Stimulated activated CD4-positive, alpha-beta T cell treated with anti-CD3 and anti-CD28 coated beads, Interleukin-4, amount 100 ng/mL, for 24 hours (primary cell): ENCODE measurements at places on chromosomes 7 and 10.

GRCh38 chr7:70288781-70289456 lies 690.6 kb downstream of the AUTS2 start:
- no peak for DNase-seq

DNA sequence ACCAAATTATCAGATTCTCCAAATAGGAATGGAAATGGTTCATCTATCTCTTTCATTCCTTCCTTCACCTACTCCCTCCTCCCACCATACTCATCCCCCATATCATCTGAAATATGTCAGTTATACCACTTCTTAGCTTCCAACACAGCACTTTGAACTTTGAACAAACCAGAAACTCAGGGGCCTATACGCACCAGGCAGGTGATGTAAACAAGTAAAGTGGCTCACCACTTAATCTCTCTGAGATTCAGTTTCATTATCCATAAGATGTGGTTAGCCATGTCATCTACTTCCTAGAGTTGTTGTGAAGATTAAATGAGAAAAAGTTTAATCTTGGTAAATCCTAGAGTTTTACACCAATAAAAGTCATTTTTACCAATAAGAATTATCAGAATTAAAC lies 65.9 kb upstream of the LRRN3 start:
- peak; percentile 52 for DNase-seq

DNA sequence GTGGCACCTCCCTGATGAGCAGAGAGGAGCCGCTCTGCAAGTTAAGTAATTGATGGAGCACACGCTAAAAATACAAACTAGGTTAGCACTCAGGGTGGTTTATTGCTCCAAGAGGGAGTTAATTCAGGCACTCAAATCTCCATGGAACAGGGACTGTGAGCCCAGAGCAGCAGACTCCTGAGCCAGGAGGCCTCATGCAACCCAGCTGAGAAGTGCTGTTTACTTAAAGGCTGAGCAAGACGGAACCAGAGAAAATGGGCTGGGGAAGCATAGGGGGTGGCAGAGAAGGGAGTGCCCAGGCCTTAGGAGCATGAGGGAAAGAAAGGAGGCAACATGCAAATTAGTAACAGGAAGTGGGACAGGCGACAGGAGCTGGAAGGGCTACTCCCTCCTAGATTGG lies 174.1 kb downstream of the KCNMA1 start:
- no peak for DNase-seq

GRCh38 chr7:46565253-46566096 lies 644.4 kb upstream of the IGFBP3 start:
- no peak for DNase-seq

DNA sequence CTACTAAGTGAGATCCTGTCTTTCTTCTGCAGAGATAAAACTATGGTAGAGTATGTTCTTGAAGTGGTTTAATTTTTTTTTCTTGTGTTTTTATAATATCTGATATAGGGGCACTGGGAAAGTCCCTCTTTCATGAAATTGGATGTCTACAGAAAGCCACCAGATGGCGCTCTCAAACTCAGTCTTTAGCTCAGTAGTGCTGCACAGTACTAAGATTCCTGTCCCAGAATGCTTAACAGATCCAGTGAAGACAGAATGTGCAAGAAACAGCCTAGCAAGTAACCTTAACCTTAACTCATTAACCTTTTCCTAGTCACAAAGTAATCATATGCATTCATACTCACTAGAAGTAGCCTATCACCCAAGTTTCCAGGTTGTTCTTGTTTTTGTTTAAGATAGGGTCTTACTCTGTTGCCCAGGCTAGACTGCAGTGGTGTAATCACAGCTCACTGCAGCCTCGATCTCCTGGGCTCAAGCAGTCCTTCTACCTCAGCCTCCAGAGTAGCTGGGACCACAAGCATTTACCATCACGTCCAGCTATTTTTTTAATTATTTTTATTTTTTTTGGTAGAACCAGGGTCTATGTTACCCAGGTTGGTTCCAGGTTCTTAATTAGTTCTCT lies 56.7 kb downstream of the IDE start:
- DNase-seq = peak; percentile 78

GRCh38 chr10:82827901-82828300 lies 952.9 kb downstream of the NRG3 start:
- DNase-seq = no peak

GRCh38 chr10:24603333-24603732 lies 120.4 kb downstream of the ARHGAP21 start:
- peak; percentile 14 for DNase-seq

DNA sequence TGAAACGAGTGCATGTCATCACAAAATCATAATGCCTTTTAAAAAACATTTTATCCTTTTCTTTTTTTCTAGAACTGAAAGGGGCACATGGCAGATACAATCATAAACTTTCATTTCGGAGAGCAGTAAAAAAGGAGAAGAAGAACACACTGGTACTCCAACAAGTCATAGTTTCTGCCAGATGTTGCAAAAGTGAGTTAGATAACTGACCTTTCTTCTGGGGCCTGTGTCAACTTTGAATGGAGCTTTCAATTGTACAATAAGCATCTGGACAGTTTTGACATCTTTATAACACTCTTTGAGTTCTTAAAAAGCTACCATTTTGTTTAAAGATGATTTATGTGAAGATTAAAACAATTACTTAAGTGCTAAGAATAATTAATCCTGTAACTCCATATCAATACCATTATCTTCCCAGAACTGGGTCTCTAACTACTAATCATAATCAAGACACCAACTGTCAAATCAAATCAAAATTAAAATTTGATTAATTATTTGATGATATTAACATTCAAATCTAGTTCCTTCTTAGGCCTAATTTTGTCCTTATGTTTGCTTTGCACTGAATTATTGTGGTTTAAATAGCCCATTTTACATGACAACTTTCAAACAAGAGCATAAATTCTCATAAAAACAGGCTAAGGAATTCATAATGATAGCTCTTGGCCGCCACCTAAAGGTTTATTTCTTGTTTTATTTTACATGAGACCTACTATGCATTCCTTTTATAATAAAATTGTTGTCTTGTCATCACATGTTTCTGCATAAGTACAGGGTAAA lies 19.5 kb upstream of the ITGB8 start:
- DNase-seq = no peak

- DNase-seq = no peak
Measured at GRCh38 chr7:94251-94801, 98.0 kb upstream of the FAM20C start.

GRCh38 chr10:131944976-131945695 lies 36.6 kb downstream of the BNIP3 start:
- no peak for DNase-seq

DNA sequence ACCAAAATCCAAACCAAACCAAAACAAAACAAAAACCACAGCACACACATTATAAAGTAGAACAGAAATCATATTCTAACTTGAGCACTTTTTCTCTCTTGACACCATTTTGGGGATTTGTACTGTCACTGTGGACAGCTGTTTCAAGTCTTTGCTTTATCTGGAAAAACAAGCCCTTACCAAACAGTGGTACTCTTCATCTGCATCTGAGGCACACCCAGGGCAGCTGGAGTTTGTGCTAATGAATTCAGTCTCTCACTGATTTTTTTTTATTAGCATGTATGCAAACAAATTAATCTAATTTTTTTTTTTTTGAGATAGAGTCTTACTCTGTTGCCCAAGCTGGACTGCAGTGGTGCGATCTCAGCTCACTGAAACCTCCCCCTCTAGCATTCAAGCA lies 171.4 kb downstream of the RAPGEF5 start:
- DNase-seq = no peak

DNA sequence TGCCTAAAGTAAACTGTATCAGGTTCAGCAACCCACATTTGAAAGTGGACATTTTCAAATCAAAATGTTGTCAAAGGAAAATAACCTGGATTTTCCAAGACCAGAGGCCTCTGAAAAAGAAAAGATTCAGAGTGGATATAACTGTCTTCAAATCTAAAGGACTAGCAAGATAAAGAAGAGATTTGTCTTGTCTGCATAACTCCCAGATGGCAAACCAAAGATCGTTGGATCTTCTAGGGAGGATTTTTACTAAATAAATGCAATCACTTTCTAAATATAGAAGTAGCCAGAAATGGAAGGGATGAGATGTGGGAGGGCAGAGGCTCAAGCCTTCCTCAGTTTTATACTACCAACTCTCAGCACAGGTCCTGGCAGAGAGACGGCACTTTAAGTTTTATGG lies 39.0 kb downstream of the CABCOCO1 start:
- DNase-seq = no peak

DNA sequence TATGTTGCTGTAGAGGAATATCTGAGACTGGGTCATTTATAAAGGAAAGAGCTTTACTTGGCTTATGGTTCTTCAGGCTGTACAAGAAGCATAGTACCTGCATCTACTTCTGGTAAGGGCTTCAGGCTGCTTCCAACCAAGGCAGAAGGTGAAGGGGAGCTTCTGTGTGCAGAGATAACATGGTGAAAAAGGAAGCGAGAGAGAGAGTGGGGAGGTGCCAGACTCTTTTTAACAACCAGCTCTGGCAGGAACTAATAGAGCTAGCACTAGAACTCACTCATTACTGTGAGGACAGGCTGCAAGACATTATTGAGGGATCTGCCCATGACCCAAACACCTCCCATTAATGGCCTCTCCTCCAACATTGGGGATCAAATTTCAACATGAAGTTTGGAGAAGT lies 94.5 kb downstream of the KIF20B start:
- DNase-seq = no peak

DNA sequence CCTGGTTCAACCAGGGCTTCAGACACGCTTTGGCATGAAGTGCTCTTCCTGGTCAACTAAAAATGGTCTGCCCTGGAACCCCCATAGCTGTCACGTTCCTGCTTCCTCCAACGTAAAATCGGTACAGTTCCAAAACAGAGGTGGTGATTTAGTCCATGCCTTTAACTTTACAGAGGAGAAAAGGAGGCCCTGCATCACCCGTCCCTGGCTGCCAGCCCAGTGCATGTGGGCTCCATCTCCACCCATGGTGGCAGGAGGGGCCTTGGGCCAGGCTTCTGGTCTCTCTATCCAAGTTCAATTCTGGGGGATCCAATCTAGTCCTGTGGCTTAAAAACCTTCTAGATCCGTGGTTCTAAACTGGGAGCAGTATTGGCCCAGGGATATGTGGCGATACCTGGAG lies 18.7 kb downstream of the ECHDC3 start:
- DNase-seq = no peak

GRCh38 chr7:112023282-112023681 lies 182.9 kb downstream of the DOCK4 start:
- DNase-seq = no peak

GRCh38 chr10:100810091-100810834 lies 64.9 kb downstream of the PAX2 start:
- no peak for DNase-seq

GRCh38 chr10:72175149-72175548 lies 40.7 kb upstream of the ANAPC16 start:
- DNase-seq = no peak

DNA sequence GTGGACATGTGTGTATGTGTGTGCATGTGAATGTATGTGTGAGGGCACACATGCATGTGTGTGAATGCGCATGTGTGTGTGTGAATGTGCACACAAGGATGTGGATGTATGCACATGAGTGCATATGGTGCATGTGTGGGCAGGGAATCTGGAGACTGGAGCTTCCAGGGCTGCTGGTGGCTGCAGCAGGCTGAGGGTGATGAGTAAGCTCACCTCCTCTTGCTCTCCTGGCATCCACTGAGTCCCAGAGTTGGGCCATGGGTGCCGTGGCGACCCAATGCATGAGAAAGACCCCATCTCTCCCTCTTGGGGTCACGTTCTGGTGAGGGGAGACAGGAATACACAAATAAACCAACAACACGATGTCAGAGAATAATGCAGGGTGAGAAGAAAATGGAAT lies 33.3 kb upstream of the COL13A1 start:
- no peak for DNase-seq

DNA sequence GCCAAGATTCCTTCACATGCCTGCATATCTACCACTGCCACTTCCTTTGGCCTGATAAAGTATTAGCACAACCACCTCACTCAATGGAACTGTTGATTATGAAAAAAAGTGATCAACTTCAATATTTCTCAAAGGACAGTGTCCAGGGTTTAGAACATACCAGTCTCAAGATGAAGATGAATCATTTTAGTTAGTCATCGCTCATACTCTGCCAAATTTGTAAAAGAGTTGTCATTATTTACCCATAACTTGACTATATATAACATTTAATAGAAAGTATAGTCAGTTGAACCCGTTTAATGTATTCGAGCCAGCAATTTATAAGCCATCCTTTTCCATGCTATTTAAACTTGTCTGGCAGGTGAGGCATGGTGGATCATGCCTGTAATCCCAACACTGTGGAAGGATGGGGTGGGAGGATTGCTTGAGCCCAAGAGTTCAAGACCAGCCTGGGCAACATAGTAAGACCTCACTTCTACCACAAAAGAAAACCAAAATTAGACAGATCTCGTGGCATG lies 33.2 kb downstream of the SPAM1 start:
- no peak for DNase-seq

- no peak for DNase-seq
Measured at GRCh38 chr10:35316218-35316967, 19.9 kb upstream of the CCNY start.

- no peak for DNase-seq
Measured at GRCh38 chr7:107913851-107914250, 22.9 kb downstream of the DLD start.

DNA sequence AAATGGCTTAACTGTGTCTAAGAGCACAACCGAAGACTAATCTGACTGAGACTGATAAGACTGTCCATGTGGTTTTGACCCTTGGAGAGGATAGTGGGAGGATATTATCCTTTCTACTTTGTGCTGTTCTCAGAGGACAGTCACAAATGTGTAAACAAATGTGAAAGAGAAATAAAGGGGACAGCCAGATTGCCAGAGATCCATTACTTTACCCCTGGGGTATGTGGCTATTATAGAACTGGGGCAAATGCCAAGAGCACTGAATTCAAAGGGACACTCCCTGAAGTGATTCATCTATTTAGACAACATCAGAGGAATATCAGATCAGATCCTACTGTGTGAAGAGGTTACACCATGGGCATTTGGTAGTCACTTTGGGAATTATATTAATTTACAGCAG lies 154.7 kb downstream of the RNLS start:
- no peak for DNase-seq

DNA sequence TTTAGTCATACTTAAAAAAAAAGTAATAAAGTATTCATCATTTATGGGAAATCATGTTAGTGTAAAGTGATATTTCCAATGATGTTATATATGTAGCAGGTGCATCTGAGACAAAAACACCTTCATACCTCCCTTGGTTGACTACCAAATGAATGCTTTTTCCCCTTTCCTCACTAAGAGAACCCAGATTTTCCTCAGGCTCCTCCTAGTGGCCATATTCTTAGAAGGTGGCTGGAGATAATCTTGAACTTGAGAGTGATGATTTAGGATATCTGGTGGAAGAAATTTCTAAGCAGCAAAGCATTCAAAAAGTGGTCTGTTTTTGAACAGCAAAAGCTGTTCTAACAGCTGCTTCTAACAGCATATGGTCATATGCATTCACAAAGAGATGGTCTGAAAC lies 16.8 kb upstream of the DNAH11 start:
- DNase-seq = no peak

- DNase-seq = no peak
Measured at GRCh38 chr7:133796782-133797745, 330.1 kb upstream of the LRGUK start.

GRCh38 chr7:70763961-70764691 lies 367.8 kb upstream of the GALNT17 start:
- peak; percentile 30 for DNase-seq
